Prostate gland (tissue), 2 donors: ENCODE measurements at places on chromosomes 13 and 19. TPM values are rescaled to one million over a fixed set of nuclear protein-coding genes. Genes with fewer than 3 reads are reported as not detected.

DNA sequence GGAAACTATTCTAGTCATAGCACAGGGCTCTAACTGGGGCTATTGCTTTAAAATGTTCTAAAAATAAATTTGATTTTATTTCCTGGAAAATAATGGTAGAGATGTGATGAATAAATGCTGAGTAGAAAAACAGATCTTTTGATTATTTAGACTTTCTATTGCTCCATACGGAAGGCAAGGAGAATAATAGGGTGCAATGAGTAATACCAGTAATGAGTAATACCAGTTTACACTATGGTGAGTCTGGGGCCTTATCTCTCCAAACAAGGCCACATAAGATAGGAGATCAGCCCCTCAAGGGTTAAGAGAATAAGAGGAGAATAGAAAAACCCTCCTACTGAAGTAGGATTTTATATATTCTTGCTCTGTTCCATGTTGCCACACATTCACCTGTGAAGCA, 390.4 kb downstream of the KLF5 start:
- DNase-seq, result no peak

DNA sequence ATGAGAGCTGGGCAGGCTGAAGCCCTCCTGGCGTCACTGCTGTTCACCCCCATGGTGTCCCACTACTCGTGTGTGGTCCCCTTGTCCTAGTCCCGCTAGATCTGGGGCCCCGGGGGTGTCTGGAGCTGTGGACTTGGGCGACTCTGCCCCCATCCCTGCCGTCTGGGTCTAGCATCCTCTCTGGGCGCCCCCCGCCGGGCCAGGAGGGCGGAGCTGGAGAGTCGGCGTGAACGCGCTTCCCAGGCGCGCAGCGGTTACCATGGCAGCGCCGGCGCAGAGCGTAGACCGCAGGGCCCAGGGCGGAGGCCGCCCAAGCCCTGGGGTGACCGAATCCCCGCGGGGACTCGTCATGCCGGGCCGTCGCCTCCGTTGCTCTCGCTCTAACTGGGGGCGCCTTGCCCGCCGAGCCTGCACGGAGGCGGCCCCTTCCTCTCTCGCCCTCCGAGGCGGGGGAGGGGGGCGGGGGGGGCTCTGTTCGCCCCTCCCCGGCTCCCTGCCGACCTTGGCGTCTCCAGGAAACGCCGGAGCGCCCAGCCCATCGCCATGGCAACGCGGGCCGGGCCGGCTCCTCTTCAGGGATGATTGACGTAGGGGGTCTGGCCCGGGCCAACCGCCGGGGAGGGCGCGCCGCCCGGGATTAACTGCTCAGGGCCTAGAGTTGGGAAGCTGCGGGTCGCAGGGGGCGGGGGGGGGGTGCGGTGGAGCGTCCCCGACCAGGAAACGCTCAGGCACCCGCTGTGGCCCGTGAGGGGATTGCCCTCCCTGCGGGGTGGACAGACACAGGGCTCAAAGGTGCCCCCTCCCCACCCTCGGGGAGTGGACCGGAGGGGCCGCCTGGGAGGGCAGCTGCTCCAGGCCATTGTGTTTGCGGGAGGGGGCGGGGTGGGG, 8.9 kb downstream of the ISYNA1 start:
- no peak for DNase-seq

GRCh38 chr19:15218501-15218900, 13.7 kb downstream of the EPHX3 start:
- DNase-seq, result no peak

C19orf85 gene
- not detected for total RNA-seq

DNA sequence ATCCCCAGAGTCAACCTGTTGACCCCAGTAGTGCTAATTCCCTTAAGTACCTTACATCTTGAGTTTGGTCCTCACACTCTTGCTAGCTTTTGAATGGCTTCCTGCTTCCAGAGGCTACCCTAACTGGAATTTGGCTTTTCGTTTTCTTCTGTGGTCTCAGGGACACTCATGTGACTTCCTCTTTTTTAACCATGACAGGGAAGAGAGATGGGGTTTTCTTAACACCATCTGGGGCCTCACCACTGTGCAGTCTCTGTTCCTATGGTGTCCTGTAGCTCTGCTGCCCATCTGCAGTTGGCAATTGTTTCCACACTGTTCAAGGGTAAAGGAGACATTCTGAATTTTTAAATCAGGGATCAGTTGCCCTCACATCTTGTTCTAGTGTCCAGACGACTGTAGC, 66.7 kb downstream of the SLC10A2 start:
- no peak for DNase-seq

- no peak for DNase-seq
Observed at GRCh38 chr19:3458229-3459088, 21.9 kb downstream of the SMIM24 start.

KLK7 gene
- total RNA-seq, result 1.2 TPM

DNA sequence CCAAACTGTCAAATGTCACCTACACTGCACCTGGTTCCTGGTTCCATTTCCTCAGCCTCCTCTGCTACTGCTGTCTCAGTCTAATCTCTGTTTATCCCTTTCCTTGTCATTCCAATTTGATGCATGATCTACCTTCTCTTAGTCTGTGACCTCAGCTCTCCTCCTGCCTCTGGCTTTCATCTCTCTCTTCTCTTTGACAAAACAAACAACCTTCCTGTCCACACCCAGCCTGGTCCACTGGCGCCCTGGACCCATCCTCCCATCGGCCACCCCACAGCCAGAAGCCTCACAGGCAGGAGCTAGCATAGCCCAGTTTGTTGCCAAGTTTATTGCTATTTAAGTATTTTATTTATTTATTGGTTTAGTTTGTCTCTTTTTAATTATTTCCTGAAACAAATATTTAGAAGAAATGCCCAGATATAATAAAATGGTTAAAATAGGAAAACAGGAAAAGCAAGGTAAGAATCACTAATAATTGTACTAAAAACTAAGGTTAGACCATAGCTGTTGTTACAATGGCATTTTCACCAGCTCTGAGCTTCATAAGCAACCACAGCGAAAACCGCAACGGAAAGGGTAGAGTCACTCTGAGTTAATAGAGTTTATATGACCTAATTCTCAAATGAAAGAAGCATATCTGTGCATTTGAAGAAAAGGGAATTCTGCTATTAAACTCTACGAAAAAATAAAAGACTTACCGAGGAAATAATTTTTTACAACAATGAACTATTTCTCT, 68.6 kb downstream of the EFNB2 start:
- no peak for DNase-seq

AXL gene
- 26.1 TPM for total RNA-seq

DNA sequence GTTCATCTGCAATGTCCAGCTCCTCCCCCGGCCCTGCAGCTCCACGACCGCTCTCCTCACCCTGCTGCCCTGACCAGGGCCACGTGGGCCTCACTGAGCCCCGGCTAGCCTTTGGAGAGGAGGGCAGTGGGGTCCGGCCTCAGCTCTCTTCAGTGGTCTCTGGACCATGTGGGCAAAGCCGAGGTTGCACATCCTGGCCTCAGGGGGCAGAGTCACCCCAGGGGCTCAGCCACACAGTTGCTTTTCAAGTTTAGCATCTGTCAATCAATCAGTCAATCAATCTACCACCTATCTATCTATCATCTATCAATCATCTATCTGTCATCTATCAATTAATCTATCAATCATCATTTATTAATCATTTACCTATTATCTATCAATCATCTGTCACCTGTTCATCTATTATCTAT, 3.0 kb upstream of the DIRAS1 start:
- no peak for DNase-seq

PEPD gene
- total RNA-seq, result 74.0 TPM

CHAF1A gene
- total RNA-seq, result 13.0 TPM

OLFM4 gene
- total RNA-seq, result 55.4 TPM

LILRB3 gene
- 5.9 TPM for total RNA-seq

DNA sequence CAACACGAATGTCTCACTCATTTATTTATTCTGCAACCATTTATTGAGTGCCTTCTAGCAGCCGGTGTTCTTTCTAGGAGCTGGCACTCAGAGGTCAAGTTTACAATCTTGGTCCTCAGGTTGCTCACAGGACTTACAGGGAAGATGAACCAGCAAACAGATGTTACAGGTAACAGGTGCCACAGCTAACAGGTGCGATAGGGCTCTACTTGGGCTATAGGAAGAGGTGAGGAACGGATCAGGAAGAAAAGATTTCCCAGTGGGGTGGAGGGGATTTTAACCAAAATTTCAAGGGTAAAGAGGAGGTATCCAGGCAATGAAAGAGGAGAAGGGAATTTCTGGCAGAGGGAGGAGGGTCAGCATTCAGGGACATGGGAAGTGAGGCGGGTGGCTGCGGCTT, 87.3 kb upstream of the FARP1 start:
- no peak for DNase-seq

DNA sequence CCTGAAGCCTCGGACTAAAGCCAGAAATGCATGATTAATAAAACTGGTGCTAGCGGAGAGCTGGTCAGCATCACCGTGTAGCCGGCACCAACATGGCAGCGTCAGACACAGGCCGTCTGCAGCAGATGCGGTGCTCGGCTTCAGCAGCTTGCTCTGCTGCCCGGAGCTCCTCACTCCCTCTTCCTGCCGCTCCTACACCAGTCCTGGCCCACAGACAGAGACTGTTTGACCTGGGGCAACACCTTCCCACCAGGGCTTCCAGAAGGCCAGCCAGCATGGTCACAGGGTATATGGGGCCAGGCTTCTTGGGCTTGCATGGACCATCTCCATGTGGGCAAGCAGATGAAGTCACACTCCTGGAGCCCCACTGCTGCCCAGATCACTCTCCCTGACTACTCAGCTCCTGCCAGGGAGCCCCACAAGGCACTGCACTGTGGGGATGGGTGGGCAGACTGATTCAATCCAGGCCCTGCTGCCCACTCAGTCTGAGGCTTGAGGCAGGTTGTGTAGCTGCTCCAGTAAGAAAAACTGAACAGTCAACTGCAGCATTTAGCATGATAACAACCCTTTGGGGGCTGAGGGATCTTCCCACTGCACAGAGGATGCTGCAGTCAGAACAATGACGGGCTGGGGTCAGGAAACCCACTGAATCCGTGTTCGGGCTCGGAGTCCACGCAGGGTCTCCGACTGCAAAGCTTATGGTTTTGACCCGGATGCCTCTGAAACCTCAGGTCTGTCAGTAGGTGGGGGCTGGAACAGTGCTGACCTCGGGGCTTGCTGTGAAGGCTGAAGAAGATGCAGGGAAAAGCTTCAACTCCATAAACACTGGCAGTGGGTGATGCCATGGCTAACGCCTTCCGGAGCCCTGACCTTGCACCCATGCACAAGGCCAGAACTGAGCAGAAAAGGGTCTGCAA, 45.6 kb downstream of the CEBPG start:
- no peak for DNase-seq

DNA sequence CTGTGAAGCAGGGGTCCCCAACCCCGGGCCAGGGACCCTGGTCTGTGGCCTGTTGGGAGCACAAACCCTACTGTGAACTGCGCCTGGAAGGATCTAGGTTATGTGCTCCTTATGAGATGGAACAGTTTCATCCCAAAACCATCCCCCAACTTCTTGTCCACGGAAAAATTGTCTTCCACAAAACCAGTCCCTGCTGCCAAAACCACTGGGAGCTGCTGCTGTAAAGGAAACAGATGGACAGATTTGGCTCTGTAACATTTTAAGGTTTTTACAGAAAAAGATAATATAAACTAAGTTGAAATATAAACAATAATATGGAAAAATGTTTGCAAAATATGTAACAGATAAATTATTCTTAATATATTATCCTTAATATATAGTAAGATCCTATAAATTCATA, 73.7 kb downstream of the COG6 start:
- no peak for DNase-seq

GRCh38 chr13:113369189-113369588, 5.3 kb upstream of the GRTP1 start:
- no peak for DNase-seq
